ENCODE measurements at places on chromosomes 2 and 18.

DNA sequence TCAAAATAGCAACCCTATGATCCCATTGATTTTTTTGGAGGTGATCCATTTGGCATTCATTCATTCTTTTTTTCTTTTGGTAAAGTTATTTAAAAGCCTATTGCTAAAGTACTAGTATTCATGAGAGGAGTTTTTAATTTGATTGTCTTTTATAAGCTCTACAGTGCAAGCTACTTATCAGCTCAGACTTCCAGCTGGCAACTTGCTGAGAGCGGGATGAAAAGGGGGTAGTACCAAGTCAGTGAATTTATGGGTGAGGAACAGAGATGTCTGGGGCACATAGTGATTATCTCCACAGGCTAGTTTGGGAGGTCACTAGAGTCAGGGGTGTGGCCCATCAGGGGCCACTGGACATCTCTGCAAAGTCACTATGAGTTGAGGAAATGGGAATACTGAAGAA is 202.4 kb downstream of the PIK3C3 start:
- no peak for DNase-seq

GRCh38 chr2:176879426-176879995 is 333.1 kb upstream of the HNRNPA3 start:
- DNase-seq: no peak

- DNase-seq: no peak
These were observed 19.0 kb upstream of the SERPINB2 start for GRCh38 chr18:63868546-63868945.

- DNase-seq: no peak
These were observed 14.1 kb upstream of the CREB1 start for GRCh38 chr2:207515671-207516070.

- DNase-seq: no peak
These were observed 217.7 kb downstream of the MCFD2 start for GRCh38 chr2:46697830-46698323.

- DNase-seq: peak; percentile 91
These were observed at the start of gene NRP2 for GRCh38 chr2:205682239-205682970. NRP2 (plus strand) TSS chr2:205682501; CDS start chr2:205683291, 790 bp downstream.

- DNase-seq: no peak
These were observed 206.8 kb downstream of the CLIP4 start for GRCh38 chr2:29322011-29322410.

DNA sequence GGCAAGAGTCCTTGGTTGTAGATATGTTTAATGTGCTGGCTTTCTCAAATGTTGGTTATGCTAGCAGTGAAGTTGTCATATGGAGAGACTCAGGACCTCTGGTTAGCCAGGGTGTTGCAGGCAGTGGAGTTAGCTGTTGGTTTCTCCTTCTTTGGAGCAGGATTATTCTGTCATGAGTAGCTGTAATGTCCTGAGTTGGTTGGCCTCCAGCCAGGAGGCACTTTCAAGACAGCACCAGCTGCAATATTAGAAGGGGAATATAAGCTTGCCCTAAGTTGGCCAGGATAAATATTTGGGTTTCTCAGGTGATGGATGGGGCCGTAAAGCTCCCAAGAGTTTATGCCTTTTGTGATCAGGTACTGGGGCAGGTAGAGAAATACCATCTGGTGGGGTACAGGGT is 65.5 kb downstream of the MSTN start:
- no peak for DNase-seq

Measured in NCI-H526 (cell line).